COR-L47 (cell line): ENCODE measurements at places on chromosomes 7 and 10.

GRCh38 chr7:91957232-91957631, 16.6 kb downstream of the AKAP9 start:
- no peak for DNase-seq

DNA sequence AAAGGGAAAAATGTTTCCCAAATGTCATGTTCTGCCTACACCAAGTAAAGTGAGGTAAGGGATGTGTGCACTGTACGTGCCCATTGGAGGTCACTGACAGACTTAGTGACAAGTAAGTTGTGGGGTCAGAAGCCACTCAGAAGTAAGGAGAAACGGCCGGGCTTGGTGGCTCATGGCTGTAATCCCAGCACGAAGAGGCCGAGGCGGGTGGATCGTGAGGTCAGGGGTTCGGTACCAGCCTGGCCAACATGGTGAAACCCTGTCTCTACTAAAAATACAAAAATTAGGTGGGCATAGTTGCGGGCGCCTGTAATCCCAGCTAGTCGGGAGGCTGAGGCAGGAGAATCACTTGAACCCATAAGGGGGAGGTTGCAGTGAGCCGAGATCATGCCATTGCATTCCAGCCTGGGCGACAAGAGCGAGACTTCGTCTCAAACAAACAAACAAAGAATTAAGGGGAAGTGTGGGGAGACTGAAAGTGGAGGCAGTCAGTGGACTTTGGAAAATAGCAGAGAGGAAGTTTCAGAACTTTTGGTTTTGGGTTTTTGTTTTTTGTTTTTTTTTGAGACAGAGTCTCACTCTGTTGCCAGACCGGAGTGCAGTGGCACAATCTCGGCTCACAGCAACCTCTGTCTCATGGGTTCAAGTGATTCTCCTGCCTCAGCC, 114.8 kb downstream of the WDFY4 start:
- no peak for DNase-seq

DNA sequence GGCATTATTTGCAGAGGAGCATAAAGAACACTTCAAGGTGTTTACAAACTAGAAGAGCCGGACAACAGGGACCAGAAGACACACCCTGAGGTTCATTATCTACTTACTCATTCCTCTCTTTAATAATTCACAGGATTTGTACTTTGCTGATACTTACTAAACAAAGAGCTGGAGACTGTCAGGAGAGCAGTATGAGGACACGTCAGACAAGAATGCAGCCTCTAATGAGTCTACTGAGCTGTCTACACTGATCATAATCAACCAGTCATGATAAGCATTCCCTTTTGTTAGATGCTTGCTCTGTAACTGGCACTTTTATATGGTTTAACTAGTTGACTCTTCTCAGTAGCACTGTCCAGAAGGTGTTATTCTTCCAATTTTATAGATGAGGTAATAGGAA, 243.3 kb upstream of the CDC14C start:
- DNase-seq, result no peak

DNA sequence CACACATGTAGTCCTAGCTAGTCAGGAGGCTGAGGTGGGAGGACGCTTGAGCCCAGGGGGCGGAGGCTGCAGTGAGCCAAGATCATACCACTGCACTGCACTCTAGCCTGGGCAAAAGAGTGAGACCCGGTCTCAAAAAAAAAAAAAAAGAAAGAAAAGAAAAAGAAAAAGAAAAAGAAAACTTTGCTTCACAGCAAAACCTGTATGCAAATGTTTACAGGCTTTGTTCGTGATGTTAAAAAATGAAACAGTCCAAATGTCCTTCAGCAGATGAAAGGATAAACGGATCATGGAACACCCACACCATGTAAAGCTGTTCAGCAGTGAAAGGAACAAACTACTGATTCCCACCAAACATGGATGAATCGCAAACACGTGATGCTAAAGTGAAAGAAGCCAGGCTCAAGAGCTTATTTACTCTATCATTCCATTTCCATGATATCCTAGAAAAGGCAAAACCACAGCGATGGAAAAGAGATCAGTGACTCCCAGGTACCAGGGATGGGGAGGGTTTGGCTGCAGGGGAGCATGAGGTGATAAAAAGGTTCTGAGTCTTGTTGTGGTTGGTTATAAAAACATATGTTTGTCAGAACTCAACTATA, 15.1 kb downstream of the LRRC20 start:
- DNase-seq, result no peak

DNA sequence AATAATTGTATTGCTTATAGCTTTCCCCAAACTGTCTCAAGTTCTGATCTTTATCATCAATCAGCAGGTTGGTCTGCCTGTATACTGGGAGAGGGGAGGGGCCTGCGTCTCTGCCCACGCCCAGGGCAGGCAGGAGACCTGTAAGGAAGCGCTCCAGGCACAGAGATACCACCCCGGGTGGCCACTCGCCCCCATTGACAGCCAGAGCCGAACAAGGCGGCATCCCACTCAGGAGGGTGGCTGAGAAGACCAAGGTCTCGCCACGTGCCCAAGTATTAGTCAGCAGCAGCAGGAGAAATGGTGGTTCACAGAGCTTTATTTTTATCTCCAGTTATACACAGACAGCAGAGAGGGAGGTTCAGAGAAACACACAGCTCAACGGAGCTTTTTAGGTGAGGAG, 7.2 kb downstream of the STK32C start:
- no peak for DNase-seq

DNA sequence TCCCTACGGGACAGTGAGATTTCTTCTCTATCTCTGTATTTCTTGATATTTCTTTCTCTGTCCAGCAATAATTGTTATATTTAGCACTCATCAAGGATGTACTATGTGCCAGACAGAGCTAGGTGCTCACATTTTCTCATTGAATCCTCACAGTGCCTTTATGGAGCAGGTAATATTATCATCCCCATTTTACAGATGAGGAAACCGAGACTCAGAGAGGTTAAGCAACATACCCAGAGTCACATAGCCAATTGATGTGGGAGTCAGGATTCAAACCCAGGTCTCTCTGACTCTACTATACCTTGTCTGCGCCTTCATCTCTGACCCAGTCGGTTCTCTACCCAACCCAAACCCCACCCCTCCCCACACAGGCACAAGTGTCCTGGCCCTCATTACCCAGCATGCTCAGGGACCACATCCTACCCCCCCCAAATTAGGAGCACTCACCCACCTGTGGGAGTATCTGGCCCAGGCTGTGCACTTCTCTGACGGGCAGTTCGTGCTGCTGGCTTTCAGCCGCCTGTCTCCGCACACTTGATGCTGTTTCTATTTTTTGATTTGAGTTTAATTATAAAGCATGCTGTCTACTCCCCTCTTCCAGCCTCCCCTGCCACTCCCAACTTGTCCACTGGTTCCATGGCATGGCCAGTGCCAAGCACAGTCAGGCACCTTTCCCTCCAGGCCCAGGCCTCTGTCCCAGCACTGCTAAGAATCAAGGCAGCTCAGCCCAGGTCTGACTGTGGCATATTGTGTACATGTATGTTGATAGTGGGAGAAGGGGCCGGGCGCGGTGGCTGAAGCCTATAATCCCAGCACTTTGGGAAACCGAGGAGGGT, 9.8 kb upstream of the SAMD8 start:
- DNase-seq, result no peak

GRCh38 chr10:78541481-78542140, 507.9 kb downstream of the RPS24 start:
- no peak for DNase-seq

DNA sequence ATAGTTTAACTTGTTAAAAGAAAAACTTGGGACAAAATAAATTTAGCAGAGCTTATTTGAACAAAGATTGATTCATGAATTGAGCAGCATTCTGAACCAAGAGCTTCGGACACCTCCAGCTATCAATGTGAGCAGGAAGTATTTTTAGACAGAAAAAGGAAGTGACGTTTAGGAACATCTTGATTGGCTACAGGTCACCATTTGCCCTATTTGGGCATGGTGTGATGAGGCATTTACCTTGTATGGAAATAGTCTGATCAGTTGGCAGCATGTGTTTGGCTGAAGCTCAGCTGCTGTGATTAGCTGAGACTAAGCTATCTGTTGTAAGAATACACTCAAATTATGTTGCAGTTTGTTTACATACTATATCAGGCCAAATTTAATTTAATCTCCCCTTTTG, 185.1 kb downstream of the ATRNL1 start:
- no peak for DNase-seq

- no peak for DNase-seq
Measured at GRCh38 chr10:13767676-13768178, 181.0 kb downstream of the PRPF18 start.

GRCh38 chr7:70322856-70323255, 724.6 kb downstream of the AUTS2 start:
- DNase-seq, result no peak

- no peak for DNase-seq
Measured at GRCh38 chr7:108104324-108104723, 25.8 kb downstream of the LAMB4 start.

- peak; percentile 72 for DNase-seq
Measured at GRCh38 chr7:140640727-140641523, at the start of gene DENND2A. Gene DENND2A (minus strand): TSS chr7:140640813. CDS start chr7:140602397, 38,416 bp downstream.

DNA sequence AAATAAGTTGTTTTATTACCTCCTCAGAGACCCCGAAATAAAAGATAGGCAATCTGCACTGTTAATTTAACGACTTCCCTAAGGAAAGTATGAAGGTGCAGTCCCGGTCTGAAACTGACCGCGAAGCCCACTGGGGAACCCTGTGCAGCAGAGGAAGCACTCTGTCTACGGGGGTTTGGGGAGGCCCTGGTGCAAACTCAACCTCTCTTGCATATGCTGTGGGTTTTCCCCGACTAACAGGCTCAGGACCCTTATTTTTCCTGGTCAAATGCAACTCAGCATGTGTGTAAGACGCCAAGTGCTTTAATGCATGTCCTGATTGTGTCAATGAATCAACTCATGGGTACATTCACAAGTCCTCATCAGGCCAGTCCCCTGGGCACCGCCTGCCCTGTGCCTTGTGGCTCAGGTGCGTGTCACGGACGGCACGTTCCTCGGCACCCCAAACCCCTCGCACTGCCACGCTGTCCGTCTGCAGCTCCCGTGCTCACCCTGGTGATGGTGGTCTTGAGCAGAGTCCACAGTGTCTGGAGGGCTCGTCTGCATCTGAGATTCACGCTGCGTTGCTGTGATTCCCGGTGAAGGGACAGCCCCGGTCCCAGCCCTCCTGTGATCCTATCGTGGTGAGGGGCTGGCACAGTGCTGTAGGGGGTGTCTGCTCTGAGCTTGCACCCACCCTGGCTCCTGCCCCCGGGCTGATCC, 33.8 kb downstream of the JAKMIP3 start:
- no peak for DNase-seq

DNA sequence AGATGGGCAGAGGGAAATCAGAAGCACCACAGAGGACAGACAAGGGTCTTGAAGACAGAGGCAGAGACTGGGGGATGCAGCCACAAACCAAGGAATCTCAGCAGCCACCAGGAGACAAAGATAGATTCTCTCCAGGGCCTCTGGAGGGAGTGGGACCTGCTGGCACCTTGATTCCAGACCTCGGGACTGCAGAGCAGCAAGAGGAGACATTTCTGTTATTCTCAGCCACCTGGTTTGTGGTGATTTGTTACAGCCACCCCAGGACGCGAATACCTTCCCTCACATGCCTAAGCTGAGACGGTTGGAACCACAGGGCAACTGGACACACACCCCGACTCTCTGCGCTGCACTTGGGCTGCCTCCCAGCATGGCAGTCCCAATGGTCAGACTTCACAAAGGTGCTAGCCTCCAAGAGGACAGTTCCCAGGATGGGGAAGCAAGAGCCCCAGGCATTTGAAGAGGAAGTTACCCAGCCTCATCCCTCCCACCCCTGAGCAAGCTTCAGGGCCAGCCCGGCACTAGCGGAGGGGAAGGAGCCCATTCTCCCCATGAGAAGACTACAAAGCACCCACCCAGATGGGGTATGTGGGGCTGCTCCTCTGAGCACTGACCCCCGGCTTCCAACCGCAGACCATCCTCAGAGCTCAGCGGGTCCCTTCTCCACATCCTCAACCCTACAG, 104.6 kb upstream of the INSIG1 start:
- no peak for DNase-seq

DNA sequence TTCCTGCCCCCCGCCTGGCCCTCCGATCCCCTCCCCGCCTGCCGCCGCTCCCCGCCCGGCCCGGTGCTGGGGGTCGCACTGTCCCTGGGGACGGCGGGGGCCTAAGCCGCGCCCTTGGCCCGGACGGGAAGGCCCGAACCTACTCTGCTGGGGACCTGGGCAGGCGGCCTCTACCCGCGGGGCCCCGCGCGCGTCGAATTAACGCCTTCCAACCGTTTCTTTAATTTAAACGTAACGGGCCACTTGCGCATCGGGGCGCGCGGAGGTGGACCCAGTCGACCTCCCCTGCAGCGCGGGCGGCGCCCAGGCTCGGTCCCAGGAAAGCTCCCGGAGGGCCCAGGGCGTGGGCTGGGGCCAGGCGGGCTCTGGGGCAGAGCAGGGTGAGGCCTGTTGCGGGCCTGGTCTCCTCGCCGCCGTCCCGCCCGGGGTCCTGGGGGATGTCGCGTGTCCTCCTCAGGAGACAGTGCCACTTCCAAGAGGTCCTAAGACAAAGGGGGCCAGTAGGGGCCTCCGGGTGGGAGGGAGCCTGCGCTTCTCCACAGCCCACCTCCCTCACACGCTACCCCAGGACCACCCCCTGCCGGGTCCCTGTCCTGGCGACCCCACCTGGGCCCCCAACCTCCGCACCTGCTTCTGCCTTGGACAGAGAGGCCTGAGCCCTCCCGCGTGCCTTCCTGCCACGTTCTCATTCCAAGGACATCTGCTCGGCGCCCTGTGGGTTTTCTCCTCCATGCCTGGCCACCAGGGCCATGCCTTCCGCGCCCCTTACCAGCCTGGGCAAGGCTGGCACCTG, 658 bp upstream of the PTPRN2 start:
- no peak for DNase-seq

- DNase-seq, result peak; percentile 22
Measured at GRCh38 chr10:120942806-120943413, 91.7 kb downstream of the WDR11 start.

DNA sequence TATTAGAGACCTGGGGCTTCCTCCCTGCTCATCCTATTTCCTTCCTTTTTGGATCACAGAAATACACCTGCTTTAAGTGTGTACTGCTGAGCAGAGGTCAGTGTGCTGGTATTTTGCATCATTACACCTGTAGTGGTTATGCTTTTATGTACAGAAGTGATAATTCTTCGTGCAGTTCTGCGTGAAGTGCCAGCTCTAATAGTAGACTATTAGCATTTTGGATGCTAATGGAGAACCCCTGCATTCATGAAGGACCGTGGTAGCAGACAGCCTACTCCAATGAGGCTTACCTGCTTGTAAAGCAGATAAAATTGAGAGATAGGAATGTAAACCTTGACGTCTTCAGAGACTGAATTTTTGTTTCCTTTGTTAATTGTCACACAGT, 114.3 kb downstream of the CDK14 start:
- no peak for DNase-seq
